Activated CD8-positive, alpha-beta T cell treated with anti-CD3 and anti-CD28 coated beads, Interleukin-2, amount 10 ng/mL, durations not matched to agents 7 days and 5 days (primary cell): ENCODE measurements at places on chromosomes 11 and 22.

GRCh38 chr11:31607914-31608313 lies 98.3 kb downstream of the ELP4 start:
- no peak overlapping the region for H3K27ac ChIP-seq
- no peak overlapping the region for H3K4me3 ChIP-seq
- DNase-seq, result no peak
- peaks cover 5% of the 10 kb centered on the region for H3K36me3 ChIP-seq

DNA sequence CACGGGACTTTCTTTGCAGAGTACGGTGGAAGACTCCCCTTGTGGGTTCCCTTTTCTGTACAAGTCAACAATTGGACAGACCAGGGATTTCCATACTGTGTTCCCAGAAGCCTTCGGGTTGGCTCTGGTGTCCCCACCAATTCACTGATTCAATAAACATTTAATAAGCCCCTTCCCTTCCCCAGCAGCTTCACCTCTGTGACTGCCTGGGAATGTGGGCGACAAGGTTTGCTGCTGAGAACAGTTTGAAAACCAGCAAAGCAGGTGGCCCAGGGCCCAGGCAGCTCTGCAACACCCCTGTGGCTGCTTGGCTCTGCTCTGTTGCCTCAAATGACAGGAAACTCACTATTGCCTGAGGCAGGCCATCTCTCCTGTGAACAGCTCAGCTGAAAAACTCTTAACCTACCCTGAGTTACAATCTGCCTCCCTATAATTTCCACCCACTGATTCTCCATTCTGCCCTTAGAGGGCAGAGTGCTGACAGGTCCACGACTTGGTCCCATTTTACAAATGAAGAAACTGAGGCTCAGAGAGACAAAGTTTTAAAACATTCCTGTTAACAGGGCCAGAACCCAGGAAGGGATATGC lies 10.4 kb downstream of the ADORA2A start:
- H3K36me3 ChIP-seq, result peaks cover 37% of the 10 kb centered on the region
- DNase-seq, result peak; percentile 57
- peak overlapping the region; percentile 86 for H3K27ac ChIP-seq
- no peak overlapping the region for H3K4me3 ChIP-seq

- no peak overlapping the region for H3K4me3 ChIP-seq
- DNase-seq, result peak; percentile 64
Observed at GRCh38 chr11:12963792-12964536, 45.2 kb upstream of the RASSF10 start.

GRCh38 chr22:47408409-47408808 lies 646.0 kb downstream of the TBC1D22A start:
- no peak for DNase-seq
- H3K27ac ChIP-seq, result no peak overlapping the region

GRCh38 chr11:7514099-7514591 lies 346 bp downstream of the PPFIBP2 start:
- peaks cover 19% of the 10 kb centered on the region for H3K27me3 ChIP-seq
- peaks cover 46% of the 10 kb centered on the region for H3K4me1 ChIP-seq
- H3K4me3 ChIP-seq, result peak overlapping the region; percentile 84
- no peak for DNase-seq
- no peak overlapping the region for H3K27ac ChIP-seq

GRCh38 chr11:111911563-111912401 lies at the start of gene CRYAB:
TSS of gene CRYAB (minus strand) at chr11:111911770. CDS start at chr11:111911724, 46 bp downstream.
- H3K4me3 ChIP-seq, result no peak within 1 kb of the TSS
- no peak for DNase-seq
- peaks cover 50% of the 10 kb centered on the region for H3K27me3 ChIP-seq
- no peaks in the 10 kb centered on the region for H3K36me3 ChIP-seq
- no peaks in the 10 kb centered on the region for H3K4me1 ChIP-seq
- no peak within 1 kb of the TSS for H3K27ac ChIP-seq

GRCh38 chr22:30863081-30863833 lies 105.3 kb downstream of the MORC2 start:
- no peaks in the 10 kb centered on the region for H3K36me3 ChIP-seq
- no peak for DNase-seq
- no peak overlapping the region for H3K4me3 ChIP-seq
- H3K27me3 ChIP-seq, result no peaks in the 10 kb centered on the region
- no peaks in the 10 kb centered on the region for H3K4me1 ChIP-seq
- H3K27ac ChIP-seq, result no peak overlapping the region

- H3K27me3 ChIP-seq, result no peaks in the 10 kb centered on the region
- no peak for DNase-seq
- H3K4me3 ChIP-seq, result no peak overlapping the region
- peaks cover 13% of the 10 kb centered on the region for H3K36me3 ChIP-seq
Observed at GRCh38 chr11:63761931-63762653, 6.5 kb downstream of the ZFTA start.

GRCh38 chr11:82995754-82996398 lies 75.8 kb downstream of the RAB30 start:
- no peak overlapping the region for H3K27ac ChIP-seq
- peaks cover 31% of the 10 kb centered on the region for H3K4me1 ChIP-seq
- H3K4me3 ChIP-seq, result no peak overlapping the region
- peaks cover 7% of the 10 kb centered on the region for H3K36me3 ChIP-seq

DNA sequence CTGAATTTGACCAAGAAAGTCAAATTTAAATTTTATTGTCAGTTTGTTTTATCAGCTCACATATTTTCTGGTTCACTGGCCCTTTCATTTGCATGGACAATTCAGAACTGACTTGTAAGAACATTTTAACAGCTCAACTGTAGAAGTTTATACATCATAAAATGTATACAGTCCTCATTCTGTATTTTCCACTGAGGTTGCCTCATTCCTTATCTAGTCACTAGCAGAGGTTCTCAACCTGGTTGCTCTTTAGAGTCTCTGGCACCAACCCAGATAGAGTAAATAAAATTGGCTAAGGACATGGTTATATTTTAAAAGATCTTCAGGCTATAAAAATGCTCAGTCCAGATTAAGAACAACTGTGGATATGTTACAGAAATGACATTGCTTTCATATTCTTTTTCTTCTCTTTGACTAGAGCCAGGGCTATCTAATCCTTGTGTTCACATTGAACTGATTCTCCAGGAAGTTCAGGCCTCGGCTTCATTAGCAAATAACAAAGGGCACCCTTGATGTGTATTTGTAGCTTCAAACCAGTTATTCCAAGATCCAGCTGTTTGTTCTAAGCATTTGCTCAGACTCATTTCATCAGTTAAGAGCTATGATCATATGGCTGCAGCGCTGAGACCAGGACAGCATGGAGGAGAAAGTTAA lies 782.5 kb downstream of the ETS1 start:
- no peak for DNase-seq
- H3K4me3 ChIP-seq, result no peak overlapping the region
- no peaks in the 10 kb centered on the region for H3K27me3 ChIP-seq
- H3K4me1 ChIP-seq, result no peaks in the 10 kb centered on the region
- no peak overlapping the region for H3K27ac ChIP-seq

- DNase-seq, result peak; percentile 44
- peaks cover 1% of the 10 kb centered on the region for H3K36me3 ChIP-seq
- peaks cover 42% of the 10 kb centered on the region for H3K4me1 ChIP-seq
- no peak overlapping the region for H3K27ac ChIP-seq
Observed at GRCh38 chr22:46072110-46072881, 78.0 kb upstream of the PPARA start.

- no peak for DNase-seq
- H3K4me3 ChIP-seq, result no peak overlapping the region
Observed at GRCh38 chr11:115257678-115258077, 246.5 kb downstream of the CADM1 start.
